ENCODE measurements at places on chromosomes 3 and 15.

GRCh38 chr15:93644595-93644994, 555.6 kb upstream of the RGMA start:
- DNase-seq, result no peak

DNA sequence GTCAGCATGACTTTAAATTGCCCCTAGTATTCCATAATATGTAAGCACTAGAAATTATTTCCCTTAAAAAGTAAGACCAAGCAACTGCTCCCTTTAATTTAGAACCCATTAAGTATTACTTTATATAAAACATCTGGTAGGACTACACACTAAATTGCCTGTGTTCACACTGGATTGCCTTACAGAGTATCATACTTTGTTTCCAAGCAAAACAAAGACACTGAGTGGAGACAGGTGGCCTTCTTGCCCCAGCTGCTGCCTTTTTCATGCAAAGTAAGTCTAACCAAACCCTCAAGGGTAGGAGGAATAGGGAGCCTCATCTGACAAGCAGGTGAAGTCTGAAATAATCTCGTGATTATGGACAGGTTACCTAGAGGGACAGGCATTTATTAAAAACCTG, 87.3 kb downstream of the PEX5L start:
- DNase-seq, result peak; percentile 42

- DNase-seq, result no peak
Measured at GRCh38 chr15:94381384-94381783, 150.0 kb downstream of the MCTP2 start.

DNA sequence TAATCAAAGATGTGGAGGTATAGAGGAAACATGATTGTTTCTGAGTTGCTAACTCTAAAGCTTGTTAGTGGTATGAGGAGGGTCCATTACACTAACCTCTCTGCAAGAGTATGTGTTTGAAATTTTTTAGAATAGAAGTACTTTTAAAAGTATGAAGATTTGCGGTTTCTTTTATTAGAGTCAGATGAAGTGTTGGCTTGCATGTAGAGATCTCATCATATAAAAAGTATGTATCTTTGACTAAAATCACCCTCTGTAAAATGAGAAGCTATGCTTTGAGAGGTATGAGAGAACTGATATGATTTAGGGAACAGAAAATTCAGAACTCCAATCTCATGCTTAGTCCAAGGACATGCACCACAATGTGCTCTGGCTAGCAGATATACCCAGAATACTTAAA, 140.4 kb upstream of the MBNL1 start:
- no peak for DNase-seq

- no peak for DNase-seq
Measured at GRCh38 chr3:16142350-16143025, 32.0 kb upstream of the GALNT15 start.

DNA sequence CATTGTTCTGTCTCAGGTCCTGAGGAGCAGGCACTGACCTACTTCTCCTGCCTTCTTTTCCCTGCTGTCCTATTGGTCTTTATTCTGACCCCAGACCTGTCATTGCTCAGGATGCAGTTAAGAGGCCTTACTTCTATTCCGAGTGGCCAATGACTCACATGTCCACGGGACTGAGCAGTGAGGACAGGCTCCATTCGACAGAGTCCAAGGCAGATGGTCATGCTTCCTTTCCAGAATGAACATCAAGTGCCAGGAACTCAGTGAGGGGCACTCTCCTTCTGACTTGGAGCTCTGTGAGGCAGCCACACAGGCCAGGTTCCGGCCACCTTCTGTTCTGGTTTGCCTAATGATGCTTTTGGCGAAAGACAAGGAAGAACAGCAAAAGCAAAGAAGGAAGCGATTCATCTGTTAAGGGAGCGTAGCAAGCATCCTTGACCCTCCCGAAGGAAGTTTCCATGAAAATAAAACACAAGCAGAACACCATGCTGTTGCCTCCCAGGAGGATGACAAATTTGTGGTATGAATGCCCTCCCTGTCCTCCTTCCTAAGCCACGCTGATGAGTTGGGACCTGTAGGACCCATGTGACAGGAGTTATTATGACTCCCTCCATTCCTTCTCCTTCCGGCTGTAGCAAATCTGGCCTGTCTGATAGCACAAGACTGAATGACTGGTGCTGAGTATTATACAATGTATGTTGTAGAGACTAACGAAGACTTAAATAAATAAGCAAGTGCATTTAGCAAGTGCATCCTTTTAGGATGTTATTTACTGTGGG, 14.4 kb upstream of the TPRG1 start:
- no peak for DNase-seq

DNA sequence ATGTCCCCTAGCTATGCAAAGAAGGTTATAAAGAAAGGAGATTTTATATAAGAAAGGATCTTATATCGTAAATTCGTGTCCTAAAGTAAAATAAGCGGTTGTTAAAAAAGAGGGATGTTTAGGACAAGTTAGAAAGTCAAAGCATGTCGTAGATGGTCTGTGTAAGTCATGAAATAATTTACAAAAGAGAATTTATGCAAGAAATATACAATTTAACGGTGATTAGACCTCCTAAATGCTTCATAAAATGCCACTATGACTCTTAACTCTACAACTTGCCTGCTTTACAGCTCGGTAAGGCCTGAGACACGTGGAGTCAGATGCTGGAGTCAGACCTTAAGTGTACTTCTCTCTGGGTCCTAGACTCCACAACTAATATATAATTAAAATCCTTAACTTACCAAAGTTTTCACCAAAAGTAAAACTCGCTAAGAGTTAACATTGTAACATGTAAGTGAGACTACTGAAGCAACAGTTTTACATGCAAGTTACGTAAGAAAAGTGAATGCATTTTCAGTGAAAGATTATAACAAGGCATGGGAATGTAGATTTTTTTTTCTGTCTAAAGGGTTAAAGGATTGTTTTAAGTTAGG, 13.3 kb upstream of the SRPRB start:
- DNase-seq, result no peak

DNA sequence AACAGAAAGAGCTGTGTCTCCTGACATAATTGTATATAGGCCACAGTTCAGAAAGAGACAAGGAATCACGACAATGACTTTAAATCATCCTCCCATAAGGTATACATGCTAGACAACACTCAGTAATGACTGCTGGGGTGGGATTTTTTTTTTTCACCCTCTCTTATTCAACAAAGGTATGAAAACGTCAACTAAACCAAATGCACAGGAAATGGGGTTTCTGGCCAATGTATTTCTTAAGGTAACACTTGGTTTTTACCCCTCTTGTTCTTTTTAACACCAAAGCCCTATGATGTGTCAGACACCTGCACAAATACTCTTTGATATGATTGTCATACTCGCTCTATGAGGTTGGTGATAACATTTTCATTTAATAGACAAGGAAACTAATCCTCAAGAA, 78.3 kb downstream of the MCF2L2 start:
- no peak for DNase-seq

GRCh38 chr3:105354429-105354828, 12.3 kb upstream of the ALCAM start:
- DNase-seq, result no peak

DNA sequence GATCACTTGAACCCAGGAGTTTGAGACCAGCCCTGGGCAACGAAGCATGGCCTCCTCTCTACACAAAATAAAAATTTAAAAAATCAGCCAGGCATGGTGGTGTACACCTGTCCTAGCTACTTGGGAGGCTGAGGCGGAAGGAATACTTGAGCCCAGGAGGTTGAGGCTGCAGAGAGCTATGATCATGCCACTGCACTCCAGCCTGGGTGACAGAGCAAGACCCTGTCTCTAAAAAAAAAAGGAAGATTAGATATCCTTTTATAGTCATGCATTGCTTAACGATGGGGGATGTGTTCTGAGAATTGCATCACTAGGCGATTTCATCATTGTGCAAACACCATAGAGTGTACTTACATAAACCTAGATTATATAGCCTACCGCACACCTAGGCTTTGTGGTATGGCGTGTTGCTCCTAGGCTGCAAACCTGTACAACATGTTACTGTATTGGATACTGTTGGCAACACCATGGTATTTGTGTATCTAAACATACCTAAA, 12.6 kb downstream of the ALAS1 start:
- DNase-seq, result no peak

GRCh38 chr15:60344461-60344860, 53.3 kb downstream of the ANXA2 start:
- DNase-seq, result no peak

GRCh38 chr15:58779554-58779953, 8.5 kb downstream of the MINDY2 start:
- DNase-seq, result no peak

GRCh38 chr3:73855813-73856212, 231.1 kb upstream of the PDZRN3 start:
- no peak for DNase-seq

DNA sequence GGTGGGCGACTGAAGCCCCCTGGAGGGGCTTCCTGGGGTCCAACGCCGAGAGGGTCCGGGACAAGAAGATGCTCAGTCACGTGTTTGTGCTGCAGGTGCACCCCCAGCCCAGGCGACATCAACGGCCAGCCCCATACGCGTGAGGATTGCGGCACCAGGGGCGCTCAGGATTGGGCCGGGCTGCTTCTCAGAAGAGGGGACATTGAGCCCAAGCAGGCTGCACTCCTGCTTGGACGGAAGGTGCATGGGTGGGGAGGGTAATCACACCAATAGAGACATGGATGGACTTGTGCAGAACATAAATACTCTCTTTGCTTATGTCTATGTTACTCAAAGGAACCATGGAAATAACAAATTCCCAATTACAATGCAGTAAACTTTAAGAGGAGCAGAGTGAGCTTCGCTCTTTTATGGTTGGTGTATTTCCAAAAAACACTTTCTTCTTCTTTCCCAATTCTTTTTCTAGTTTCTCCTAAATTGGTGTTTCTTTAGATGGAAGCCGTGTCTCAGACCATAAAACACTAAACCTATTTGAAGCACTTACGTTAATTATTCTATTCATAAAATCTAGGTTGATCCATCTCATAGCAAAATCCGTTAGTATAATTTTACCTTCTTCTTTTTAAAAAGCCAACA, 182.7 kb downstream of the GOLGA6L6 start:
- DNase-seq, result no peak

GRCh38 chr3:110811050-110811449, 260.6 kb upstream of the NECTIN3 start:
- DNase-seq, result no peak

DNA sequence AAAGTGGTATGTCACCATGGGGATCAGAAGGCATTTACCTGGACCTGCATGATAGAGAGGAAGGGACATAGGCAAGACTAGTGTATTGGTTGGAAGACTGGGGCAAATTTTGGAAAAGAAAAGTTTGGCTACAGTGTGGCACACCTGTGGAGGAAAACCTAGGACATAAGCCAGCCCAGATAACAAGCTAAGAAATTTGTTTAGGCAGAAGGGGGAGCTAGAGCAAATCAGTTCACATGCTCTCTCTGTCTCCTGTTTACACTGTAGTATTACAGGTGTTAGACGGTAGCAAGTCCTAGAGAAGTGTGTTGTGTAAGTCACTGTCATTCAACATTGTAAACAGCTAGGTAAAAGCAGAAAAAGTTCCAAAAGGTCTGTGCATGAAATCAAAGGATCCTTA, 11.9 kb upstream of the ALDH1A2 start:
- no peak for DNase-seq

DNA sequence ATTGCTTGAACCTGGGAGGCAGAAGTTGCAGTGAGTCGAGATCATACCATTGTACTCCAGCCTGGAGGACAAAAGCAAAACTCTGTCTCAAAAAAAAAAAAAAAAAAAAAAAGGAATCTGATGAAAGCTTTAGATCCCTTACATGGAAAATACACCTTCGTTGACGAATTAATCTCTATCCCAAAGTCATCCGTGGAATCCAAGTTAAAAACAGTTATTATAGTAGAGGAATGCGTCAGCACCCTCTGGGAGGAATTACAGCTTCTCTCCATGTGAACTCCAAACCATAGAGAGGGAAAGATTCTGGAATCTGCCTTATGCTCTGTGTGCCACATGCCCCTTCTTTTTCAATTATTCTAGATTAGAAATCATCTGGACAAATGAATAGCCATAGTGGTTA, 192.3 kb upstream of the C2CD4B start:
- DNase-seq, result no peak

DNA sequence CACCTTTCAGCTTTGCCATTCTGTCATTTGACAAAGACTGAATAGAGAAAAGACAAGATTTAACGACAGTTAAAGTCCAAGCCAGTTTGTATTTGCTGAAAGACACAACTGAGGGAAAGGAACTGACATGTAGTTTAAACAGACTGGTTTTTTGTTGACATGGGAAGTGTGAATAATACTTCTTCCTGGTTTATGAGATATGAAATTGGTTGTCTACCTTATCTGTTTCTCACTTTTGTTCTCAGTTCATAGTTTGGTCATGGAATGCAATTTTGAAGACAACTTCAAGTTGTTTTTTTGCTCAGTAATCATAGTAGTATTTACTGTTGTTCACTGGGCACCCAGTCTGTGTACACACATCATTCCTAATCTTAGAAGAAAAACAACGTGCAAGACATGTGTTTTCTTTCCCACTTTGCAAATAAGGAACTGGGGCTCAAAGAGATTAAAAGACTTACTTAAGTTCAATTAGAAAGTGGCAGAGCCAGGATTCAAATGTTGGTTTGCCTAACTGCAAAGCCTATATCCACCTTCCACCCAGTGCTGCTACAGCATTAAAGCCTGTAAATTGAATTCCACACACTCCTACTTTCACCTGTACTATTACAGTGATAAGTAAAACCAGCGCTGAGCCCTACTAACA, 103.5 kb downstream of the LPP start:
- no peak for DNase-seq

DNA sequence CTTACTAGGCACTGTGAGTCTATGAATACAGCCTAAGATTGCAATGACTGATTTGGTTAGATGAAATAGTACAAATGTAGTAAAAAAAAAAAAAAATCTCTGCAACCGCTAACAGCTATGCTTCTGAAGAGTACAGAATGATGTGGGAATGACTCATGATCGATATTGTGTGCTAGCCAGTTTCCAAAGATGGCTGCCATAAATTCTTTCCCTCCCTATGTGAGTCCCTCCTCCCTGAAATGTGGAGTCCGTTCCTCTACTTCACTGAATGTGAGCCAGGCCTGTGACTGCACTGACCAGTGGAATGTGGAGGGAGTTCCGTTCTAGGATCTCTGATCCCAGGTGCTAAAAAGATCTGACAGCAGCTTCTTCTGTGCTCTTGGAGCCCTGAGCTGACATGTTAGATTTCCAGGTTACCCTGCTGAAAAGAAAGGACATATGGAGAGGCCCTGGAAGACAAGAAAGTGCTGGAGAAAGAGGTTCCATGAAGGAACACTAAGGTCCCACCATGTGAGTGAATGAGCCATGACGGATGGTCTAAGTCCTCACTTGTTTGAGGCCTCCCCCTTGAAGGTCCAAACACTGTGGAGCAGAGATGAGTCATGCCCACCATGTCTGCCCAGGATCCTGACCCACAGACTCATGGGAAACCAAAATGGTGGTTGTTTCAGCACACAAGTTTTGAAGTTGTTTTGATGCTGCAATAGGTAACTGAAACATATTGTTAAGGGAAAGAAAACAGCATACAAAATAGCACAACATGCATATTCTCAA, 46.3 kb downstream of the DGKG start:
- DNase-seq, result no peak

DNA sequence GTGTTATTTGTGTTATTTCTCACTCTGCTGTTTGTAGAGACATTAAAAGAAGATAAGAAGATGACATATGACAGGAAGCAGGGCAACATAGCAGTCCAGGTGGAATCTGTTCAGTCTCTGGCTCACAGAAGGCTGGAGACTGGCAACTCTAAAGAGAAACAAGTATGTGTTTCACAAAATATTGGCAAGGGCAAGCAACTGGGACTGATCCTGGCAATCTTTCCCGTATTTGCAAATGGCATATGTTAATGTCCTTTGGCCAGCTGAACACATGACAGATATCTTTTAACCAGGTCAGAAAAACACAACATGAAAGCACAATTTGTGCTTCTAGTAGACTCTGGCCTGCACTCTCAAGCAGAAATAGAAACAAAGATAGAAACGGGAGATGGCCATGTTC, 1354.1 kb upstream of the EPHA6 start:
- no peak for DNase-seq
